COR-L47 (cell line): ENCODE measurements at places on chromosomes 2 and 18.
A peak's percentile ranks its signal among the peaks of the same experiment; 100 is the strongest.

GRCh38 chr2:33020883-33021282 lies 74.1 kb downstream of the LTBP1 start:
- DNase-seq = no peak

DNA sequence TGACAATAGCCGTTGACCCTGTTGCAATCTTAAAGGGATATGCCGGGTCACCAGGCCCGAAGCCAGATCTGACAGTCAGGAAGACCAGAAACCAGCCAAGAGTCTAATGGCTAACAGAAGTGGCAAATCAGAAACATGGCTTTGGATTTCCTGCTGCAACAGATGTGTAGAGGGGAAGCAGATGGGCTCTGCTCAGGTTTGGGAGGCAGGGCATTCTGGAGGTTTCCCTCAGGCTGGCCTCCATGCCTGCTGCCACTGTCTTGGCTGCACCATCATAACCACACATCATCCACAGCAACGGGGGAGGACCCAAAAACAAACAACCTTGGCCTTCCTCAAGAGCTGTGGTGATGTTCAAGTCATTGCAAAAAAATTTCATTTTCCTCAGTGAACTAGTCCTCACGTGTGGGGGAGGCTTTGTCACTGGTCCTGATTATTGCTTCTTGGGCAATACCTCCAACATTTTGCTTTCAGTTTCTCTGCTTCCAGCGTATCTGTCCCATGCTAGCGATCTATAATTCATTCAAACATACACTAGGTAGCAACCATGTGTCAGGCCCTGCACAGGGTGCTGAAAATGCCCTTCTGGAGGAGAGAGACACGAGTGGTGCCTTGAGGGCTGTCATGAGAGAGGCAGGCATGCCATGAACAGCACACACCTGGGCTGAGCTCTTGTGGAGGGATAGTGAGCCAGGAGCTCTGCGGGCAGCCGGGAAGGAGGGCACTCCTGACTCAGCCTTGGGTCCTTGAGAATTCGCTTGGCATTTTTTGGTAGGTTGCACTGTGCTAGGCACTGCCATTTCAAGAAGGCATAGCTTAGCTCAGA lies 48.2 kb upstream of the LGALSL start:
- no peak for DNase-seq

DNA sequence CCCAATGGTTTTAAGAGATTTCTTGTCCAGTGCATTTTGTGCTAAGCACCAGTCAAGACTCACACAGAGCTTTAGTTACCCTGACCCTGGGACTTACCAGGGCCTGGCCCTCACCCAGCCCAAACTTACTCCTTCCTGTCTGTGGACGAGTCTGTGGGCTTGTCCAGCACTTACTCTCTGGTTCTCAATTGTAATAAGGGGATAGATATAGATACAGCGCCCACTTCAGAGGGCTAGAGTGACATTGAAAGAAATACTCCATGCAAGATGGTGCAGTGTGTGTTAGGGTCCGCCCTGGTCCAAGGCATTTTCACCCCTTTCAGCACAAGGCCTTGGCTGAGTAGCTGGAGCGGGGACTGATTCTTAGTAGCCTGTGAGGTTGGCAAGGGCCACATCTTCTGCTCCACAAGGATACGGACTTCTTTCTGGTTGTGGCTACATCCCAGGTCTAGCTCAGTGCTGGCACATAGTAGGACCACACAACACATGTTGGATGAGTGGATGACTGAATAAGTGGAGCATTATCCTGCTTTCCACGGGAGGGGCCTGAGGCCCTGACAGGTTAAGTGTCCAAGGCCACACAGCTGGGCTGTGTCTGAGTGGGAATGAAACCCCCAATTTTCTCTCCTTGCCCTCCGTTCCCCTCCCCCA lies 3.8 kb upstream of the ARID5A start:
- DNase-seq = no peak

DNA sequence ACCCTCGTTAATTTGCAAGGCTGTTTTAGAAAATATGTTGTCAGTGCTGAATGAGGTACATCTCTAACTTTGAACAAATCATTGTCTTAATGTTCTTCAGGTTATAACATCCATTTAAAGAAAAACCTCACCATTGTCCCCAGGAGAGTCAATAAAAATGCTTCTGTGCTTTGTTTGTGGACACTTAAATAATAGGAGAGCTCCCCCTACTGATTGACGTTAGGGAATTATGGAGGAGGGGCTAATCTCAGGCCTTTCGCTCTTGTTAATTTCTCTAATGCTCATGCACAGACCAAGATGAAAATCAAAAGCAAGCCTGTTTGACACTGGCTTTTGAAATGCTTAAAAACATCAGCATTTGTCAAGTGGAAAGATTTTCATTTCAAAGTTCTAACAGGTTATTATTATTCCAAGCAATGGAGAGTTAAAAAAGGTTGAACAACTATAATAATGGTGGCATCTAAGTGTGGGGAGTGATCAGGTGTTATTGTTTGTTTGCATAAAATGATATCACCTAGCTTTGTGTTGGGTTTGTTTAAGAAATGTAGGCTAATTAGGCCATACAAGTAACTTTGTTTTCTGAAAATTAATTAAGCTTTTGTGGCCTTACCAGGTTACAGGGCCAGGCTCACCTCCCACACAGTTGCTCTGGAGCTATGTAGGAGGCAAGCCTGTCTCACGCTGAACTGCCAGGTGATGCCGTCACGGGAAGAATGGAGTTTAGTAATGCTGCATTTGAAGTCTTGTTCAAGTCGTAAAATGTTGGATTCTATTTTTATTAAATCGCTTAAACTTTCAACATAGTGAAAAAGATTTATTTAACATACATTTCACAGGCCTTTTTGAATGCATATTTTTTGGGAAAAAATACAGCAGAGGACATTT lies 51.7 kb upstream of the SMIM21 start:
- peak; percentile 86 for DNase-seq

DNA sequence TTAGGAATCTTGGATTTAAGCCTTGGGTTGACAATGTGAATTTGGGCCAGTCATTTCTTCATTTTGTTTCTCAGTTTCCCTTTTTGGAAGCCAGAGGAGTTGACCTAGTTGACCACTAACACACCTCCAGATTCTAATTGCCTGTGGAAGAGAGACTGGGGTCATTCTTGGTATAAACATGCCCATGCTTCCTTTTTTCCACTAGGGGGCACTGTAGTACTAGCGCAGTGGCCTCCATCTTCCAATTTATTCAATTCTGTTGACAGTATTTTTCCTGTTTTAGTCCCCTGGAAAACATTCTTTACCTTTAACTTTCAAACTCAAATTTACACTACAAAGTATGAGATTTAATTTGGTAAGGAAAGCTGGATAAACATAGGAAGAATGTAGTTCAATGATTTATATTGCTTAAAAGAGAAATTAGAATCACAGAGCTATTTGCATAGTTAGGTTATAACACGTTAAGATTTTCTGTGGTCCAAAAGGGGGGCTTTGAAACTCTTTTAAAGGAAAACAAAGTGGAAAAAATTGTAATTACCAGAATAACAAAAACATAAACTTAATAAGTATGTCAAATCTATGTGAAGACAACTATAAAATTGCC lies 57.5 kb upstream of the AGPS start:
- peak; percentile 34 for DNase-seq

GRCh38 chr2:214801768-214802397 lies 7.6 kb downstream of the BARD1 start:
- no peak for DNase-seq
